ENCODE measurements at places on chromosomes 6 and 20. TPM values are rescaled to one million over a fixed set of nuclear protein-coding genes. Genes with fewer than 3 reads are reported as not detected.

The OXT gene
- total RNA-seq = not detected

The SMIM8 gene
- 8.6 TPM for total RNA-seq

The ESF1 gene
- total RNA-seq = 31.1 TPM

GRCh38 chr6:98395610-98396166 lies 438.7 kb upstream of the POU3F2 start:
- no peak for DNase-seq

DNA sequence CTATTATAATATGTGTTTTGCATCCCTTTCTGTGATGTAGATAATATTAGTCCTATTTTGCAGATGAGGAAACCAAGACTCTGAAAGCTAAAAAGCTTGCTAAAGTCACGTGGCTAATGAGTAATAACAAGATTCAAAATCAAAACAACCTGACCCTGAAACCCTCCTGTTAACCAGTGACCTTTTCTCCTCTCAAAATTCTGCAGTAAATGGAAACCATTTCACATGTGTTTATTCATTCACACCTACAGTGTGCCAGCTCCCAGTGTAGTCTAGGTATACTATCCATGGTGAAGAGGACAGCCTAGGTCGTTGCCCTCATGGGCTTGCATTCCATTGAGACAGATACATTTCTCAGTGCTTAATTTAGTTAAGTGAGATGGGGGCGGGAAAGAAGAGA lies 30.6 kb upstream of the PHACTR2 start:
- DNase-seq = no peak

DNA sequence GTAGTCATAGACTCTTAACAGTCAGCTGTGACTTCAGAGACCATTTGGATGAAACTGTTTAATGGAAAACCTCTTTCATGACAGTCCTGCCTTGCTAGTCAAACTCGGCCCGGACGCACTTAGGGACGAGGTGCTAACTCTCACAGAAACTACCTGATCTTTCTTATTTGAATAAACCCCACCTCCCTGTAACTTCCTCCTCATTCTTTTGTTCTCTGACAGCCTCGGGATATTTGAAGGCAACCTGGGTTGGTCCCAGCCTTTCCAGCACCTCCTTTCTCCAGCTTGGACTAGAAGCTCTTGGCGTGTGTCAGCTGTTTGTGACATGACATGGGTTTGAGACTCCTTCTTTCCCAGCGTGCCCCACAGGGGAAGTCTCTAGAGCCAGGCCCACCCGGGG lies 175.3 kb upstream of the EXOC2 start:
- DNase-seq = no peak

DNA sequence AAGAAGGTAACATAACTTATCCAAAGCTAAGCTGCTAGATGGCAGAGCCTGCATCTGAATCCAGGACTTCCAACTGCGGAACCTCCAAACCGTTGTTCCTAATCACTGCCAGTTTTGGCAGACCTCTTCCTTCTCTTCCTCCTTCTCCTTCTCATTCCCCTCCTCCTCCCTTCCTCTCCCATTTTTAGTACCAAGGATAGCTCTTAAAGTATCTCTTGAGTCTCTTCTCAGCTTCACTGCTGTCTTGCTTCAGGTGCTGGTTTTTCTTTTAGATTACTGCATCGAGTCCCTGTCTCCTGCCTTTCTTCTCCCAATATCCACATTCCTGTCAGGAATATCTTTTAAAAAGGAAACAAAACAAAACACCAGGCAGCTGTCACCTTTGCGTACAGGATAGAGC lies 77.1 kb downstream of the CDYL start:
- DNase-seq = no peak

GRCh38 chr20:8726460-8726859 lies 342.4 kb upstream of the PLCB4 start:
- DNase-seq = no peak

- no peak for DNase-seq
These were observed 6.8 kb downstream of the ADA start for GRCh38 chr20:44644667-44645131.

GRCh38 chr6:13066050-13066449 lies 262.3 kb downstream of the TBC1D7 start:
- DNase-seq = no peak

DNA sequence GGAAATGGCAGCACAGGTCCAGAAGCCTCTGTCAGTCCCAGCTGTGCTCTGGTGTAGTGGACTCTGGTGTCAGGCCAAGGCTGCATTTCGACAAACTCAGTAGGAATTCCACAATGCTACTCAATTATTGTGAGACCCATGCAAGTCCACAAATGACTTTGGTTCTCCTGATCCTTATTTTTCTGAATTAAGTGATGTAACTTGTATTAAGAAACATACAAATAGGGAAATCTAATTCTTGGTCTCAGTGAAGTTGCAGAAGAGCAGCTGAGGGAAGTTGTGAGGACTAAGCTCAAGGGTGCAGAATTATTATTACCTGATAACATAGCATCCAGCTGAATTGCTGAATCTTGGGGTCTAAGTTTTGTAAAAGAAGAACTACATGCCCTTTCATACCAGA lies 116.8 kb downstream of the MAFB start:
- no peak for DNase-seq

GRCh38 chr6:169215201-169215681 lies 38.4 kb downstream of the THBS2 start:
- no peak for DNase-seq
